ENCODE measurements at places on chromosomes 1 and 21.

- no peak for DNase-seq
Measured at GRCh38 chr1:54781023-54781723, 16.9 kb upstream of the PARS2 start.

DNA sequence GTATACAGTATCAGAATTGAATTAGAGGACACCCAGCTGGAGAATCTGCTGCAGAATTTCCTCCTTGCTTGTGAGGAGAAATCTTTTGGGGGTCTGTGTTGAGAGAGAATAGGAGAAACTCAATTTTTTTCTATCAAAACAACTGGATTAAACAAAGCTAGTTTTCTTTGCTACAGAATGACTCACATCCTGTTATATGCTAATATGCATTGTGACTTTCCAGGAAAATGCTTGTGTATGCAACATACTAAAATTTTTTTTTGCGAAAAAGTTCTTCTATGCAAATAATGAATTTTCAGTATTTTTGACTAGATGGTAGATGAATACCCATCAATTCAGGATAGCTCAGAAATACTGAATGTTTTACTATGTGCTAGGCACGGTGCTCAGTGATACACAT is 2.2 kb downstream of the VAMP4 start:
- DNase-seq = no peak

GRCh38 chr1:231866392-231867331 is 240.1 kb downstream of the DISC1 start:
- peak; percentile 62 for DNase-seq

DNA sequence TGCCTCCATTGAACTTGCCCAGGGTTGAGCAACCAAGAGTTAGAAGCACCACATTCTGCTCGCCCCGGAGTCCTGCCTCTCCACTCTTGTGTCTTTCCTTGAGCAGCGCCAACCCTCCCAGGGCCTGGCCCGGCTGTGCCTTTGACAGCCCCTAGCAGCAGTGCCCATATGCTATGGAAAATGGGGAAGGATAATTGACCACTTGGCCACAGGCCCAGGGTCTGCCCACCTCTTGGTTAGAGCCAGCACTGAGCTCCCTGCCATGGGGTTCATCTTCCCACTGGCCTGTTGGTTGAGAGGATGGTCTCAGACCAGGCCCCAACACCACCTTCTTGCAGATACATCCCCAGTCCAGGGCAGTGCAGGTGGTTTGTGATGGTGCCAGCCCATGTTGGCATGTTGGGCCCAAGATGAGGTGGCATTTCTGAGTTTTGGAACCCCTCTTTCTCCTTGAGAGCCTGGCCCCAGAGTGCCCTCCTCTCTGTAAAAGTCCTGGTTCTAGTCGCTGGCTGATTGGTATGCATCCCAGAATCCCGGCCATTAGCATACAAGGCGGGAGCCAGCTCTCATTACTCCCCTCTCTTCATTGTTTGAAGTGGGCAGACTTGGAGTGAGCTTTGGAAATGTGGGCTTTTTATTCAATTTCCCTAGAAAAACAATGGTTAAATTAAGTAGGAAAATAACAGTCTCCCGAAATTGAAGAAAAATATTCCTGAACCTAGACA is 7.6 kb downstream of the ARHGEF10L start:
- DNase-seq = no peak

GRCh38 chr1:208200116-208200515 is 44.1 kb downstream of the PLXNA2 start:
- DNase-seq = no peak

GRCh38 chr21:35410123-35410522 is 361.0 kb upstream of the RUNX1 start:
- no peak for DNase-seq

GRCh38 chr1:177794376-177794991 is 175.4 kb downstream of the SEC16B start:
- DNase-seq = no peak

DNA sequence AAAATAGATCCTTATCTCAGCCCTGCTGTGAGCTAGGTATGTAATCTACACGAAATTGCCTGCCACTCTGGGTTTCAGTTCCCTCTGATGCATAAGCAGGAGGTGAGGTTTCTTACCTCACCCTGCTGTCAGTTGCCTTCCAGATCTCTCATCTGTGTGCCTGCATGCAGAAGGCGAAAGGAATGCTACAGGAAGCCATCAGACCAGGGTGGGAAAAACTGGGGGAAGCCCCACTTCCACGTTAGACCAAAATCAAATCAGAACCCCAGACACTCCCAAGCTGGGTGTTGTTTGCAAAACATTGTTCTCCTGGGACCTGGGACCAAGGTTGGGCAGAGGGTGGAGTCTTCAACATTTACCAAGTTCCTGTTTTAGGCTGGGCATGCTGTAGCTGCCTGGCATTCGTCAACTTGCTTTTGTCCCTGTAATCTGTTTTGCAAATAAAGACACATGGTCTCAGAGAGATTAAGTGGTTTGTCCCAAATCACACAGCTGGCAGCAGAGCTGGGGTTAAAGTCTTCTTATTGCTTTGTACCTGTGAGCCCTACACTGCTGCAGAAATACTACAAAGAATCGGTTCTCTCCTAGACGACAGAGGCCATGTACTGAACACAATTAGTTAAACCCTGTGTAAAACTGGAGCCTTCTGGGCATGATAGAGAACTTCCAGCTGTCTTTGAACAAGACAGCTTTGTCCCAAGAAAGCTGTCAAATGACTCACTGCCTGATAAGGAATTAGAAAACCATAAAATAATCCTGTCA is 389.7 kb upstream of the RUNX1 start:
- peak; percentile 9 for DNase-seq

GRCh38 chr1:233613252-233614172 is at the start of gene KCNK1:
KCNK1 (plus strand) TSS chr1:233614106; CDS start chr1:233614172, 66 bp downstream.
- peak; percentile 82 for DNase-seq

DNA sequence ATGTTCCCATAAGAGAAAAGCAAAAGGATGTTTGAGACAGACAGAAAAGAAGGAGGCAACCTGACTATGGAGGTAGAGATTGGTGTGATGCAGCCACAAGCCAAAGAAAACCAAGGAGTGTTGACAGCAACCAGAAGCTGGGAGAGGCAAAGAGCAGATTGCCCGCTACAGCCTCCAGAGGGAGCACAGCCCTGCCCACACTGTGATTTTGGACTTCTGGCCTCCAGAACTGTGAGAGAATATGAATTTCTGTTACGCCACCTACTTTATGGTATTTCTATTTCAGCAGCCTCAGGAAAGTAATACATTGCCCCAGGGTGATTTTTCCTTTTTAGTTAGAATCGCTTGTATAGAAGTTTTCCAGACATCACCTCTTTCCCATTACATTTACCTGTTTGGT is 28.4 kb downstream of the SLAMF6 start:
- no peak for DNase-seq

GRCh38 chr1:20172033-20172590 is 13.8 kb upstream of the UBXN10 start:
- DNase-seq = no peak

- no peak for DNase-seq
Measured at GRCh38 chr1:239389703-239390102, 3.3 kb downstream of the CHRM3 start.

DNA sequence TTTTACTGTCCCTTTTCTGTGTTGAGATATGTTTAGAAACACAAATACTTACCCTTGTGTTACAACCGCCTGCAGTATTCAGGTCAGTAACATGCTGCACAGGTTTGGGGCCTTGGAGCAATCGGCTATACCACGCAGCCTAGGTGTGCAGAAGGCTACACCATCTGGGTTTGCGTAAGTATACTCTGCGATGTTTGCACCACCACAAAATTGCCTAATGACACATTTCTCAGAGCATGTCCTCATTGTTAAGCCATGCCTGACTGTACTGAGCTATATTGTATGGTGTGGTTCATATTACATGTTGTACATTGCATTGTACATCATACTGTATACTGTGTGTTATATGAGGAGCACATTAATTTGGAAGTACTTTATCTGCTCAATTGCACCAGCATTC is 247.4 kb downstream of the RHOU start:
- DNase-seq = no peak

DNA sequence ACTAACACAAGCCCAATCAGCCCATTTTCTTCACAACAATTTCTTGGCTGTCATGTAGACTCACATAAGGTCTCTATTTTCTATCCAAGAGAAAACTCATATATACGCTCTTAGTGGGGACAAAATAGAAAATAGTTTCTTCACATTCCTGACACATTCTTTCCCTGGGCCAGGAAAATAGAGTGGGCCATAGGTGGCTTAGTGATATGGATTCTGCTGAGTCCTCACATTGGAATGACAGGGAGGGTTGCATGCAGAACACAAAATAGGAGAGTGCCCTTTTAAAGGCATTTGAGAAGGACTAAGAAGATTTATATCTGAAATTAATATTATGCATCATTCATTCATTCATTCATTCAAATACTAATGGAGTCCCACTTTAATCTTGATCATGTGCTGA is 207.7 kb downstream of the LYPLAL1 start:
- DNase-seq = no peak

- DNase-seq = no peak
Measured at GRCh38 chr1:29829448-29830344, 593.4 kb downstream of the PTPRU start.

- DNase-seq = peak; percentile 60
Measured at GRCh38 chr21:25790122-25790877, 55.5 kb downstream of the GABPA start.

DNA sequence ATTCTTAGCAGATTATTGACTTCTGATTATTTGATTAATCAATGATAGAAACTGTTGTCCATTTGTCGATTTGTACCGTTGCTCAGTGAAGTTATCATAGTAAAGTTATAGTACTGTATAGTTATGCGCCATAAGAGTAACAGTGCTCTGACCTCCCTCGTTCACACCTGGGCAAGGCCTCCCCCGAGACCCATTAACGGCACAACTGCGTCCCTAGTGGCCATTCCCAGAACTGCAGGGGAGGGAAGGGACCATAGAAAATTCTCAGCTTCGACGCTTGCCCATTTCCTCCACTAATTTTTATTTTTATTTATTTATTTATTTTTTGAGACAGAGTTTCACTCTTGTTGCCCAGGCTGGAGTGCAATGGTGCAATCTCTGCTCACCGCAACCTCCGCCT is 334.4 kb downstream of the DSCAM start:
- no peak for DNase-seq

DNA sequence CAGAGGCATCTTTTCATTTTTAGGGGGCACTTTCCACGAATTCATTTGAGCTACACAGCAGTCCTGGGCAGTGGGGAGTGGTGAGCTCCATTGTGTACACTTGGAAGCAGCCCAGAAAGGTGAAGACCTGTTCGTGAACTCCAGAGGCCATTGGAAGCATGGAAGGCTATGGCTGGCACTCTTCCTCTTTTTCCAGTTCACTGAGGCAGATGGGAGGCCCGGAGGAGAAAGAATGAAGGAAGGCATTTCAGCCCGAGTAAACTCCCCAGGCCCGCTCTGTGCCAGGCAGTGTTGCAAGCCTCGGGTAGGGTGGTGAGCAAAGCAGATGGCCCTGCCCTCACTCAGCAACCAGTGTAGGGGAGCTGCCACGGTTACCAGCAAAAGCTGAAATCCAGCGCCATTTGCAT is 673 bp upstream of the DHCR24 start:
- DNase-seq = no peak

- no peak for DNase-seq
Measured at GRCh38 chr1:15371610-15372545, 37.8 kb upstream of the EFHD2 start.

DNA sequence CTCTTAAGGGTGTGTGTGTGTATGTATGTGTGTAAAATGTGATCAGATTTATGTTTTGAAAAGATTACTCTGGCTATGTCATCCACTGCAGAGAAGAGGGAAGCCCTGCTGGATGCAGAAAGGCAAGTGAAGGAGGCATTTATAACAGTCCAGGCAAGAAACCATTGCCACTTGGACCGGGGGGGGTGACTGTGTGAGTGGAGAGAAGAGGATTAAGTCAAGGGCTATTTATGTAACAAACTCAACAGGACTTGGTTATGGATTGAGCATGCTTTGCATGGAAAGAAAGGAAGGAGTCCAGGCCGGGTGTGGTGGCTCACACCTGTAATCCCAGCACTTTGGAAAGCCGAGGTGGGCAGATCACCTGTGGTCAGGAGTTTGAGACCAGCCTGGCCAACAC is 143.0 kb downstream of the URB2 start:
- DNase-seq = no peak

GRCh38 chr1:56436296-56436695 is 143.1 kb downstream of the PLPP3 start:
- no peak for DNase-seq

- DNase-seq = no peak
Measured at GRCh38 chr1:36135796-36136195, 10.8 kb upstream of the COL8A2 start.

DNA sequence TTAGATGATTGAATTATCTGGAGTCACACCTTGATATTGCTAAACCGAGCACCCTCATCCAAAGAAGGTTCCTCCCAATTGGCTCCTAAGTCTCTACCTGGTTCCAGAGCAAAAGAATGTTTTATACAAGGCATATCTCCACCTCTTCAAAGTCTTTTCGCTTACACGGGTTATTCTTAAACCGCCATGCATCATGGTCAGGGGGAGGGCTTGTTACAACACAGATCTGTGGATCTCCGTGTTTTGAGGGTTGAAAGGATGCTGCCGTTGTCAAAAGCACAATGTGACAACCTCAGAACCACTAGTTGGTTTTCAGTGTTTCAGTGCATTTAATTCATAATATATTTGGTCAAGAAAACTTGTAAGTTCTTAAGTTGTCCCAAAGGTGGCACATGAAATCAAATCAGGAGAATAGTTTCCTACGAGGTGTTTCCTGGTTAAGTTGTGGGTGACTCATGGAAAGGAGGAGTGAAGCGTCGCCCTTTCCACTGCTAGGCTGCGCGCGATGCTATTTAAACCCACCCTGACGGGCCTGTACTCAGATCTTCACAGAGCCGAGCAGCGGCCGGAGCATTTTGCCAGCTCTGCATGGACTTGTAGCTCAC is 1531.6 kb upstream of the TPTE start:
- no peak for DNase-seq

- peak; percentile 20 for DNase-seq
Measured at GRCh38 chr1:212118167-212118871, 82.8 kb downstream of the DTL start.

- no peak for DNase-seq
Measured at GRCh38 chr1:78387201-78387600, 103.6 kb upstream of the PTGFR start.

GRCh38 chr1:25360596-25361581 is 22.8 kb downstream of the TMEM50A start:
- peak; percentile 62 for DNase-seq

DNA sequence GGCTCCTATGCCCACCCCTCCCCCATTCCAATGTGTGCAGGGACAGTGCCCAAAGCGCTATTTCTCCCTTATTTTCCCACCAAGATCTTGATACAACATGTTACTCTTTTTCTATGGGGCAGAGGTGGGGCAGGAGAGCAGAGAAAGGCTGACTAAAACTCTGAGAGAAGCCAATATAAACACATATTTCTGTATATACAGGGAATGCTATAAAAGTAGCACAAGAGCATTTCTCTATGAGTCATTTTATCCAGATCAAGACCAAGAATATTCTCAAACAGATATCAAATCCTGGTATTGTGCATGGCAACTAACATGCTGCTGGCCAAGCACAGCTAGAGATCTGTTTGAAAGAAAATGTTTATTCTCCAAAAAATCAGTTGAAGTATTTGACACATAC is 7.3 kb downstream of the WDR26 start:
- DNase-seq = peak; percentile 72

GRCh38 chr1:233010146-233010545 is 59.7 kb downstream of the NTPCR start:
- DNase-seq = no peak

- DNase-seq = no peak
Measured at GRCh38 chr21:46199436-46200373, 15.4 kb upstream of the SPATC1L start.

All from fibroblast of skin of abdomen (primary cell).